ENCODE measurements at places on chromosomes 13 and 19.
A peak's percentile ranks its signal among the peaks of the same experiment; 100 is the strongest.

GRCh38 chr13:55440465-55441085 lies 1700.1 kb upstream of the PRR20A start:
- no peak for DNase-seq

DNA sequence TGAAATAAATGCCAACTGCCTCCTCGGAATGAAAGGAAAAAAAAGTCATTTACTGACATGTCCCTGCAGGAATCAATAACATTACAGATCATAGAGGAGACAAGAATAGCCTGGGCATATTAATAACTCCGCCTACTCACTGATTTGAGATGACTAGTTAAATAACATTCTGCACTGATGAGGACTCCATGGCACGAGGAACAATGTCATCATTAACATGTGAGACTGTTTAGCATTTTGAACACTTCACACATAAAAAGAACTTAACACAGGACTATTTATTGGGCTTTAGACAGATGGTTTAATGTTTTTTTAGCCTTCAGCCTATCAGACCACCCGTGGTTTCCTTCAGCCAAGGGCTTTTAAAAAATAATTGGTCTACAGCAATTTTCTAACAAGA lies 170.1 kb downstream of the OLFM4 start:
- DNase-seq, result no peak

DNA sequence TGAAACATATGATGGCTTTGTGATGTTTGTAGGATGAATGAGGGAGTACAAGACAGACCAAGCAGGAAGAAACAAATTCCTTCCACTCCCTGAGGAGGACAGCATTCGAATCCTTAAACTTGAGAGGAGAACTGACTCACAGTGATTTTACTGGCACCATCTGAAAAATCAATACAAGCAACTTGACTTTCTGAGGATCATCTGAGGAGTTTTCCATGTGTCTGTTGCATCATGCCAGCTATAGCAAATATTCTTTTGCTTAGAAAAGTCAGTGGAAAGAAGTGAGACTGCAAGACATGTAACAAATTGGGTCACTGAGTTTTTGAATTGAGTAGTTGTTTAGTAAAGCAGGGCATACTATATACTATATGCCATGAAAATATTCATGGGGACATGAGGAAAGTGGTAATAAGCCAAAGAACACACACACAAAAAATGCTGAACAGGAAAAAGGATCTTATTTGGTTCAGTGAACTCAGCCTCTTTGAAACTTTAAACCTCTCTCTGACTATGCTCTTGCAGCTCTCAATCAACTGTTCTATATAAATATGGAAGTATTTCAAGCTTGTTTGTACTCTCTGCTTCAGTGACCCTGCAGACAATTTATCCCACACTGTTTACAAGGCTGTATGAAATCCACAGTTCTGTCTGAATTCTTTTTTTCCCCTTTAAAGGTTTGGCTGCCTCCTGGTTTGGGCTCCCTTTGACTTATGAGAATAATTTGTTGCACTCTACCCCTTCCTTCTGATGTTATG lies 35.5 kb downstream of the SERTM1 start:
- no peak for DNase-seq

DNA sequence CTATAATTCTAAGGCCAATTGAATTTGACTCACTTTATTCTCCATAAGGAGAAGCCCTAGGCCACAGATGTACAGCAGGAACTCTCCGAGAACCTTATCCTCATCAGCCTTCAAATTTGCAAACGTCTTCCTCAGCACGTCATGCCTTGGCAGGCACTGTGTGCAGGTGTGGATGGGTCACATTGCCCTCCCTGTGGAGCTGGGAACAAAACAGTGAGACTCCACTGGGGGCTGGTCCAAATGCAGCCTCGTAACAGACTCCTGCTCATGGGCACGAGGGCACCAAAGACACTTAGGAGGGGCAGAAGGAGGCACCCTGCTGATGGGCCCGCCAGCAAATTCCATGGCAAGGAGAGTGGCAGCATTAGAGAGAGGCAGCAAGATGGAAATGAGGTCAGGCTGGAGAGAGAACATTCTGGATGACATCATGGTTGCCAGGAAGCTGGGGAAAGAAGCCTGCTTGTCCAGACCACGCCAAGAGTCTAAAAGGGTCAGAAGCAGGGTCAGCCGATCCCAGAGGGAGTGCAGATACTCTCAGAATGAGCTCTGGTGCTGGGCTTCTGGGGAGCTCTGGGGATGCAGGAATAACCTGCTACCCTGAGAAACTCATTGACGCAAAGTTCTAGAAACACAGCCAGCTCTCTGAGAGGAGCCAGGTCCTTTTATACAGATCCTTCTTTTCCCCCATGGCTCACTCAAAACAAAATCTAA lies 242.2 kb downstream of the B3GLCT start:
- DNase-seq, result no peak

DNA sequence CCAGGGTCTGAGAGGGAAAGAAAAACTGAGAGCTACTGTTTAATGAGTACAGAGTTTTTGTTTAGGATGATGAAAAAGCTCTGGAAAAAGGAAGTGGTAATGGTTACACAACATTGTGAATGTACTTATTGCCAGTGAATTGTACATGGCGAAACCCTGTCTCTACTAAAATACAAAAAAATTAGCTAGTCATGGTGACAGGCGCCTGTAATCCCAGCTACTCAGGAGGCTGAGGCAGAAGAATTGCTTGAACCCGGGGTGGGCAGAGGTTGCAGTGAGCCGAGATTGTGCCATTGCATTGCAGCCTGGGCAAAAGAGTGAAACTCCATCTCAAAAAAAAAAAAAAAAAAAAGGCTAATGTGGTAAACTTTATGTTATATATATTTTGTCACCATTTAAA lies 96.3 kb downstream of the VWA8 start:
- no peak for DNase-seq

DNA sequence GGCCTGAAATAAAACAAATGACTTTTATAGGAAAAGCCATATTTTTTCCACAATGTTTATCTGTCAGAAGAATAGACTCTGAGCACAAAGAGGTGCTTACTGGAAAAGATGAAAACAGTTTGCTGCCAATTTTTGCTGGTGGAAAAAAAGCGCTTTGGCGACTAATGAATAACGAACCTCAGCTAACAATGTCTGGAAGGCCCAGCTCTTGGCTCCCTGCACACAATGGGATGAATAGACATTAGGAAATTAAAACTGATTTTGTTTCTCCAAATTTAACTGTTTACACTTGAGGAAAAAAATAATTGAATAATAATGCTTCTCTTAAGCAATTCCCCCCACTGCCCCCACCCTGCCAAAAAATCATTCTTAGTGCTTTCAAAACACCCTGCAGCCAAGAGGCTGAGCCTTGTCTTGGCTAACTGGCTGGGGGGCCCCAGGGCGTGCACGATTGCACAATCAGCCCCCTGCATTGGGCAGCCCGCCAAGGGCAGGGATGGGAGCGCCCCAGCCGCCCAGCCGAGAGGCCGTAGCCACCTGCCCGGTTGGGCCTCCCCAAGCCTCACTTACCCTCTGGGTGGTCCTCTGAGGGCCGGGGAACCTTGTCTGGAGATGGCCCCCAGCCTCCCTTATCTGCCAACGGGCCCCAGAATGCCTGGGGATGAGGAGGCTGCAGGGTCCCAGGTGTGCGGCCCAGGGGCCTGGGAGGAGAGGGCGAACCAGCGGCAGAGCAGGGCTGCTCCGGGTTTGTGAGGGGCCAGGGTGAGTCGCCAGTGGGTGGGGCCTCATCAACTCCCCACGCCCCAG lies 16.8 kb downstream of the CEBPG start:
- peak; percentile 43 for DNase-seq
